Heart right ventricle (tissue), 16 donors: ENCODE measurements at places on chromosomes 2 and 18. TPM values are rescaled to one million over a fixed set of nuclear protein-coding genes. Genes with fewer than 3 reads are reported as not detected.

ZNF638 gene
- total RNA-seq = 88.5 TPM

HOXD11 gene
- total RNA-seq = not detected

GAL3ST2 gene
- not detected for total RNA-seq

GAD1 gene
- not detected for total RNA-seq

DNAJC5G gene
- total RNA-seq = 6.0 TPM

ATP8B1 gene
- total RNA-seq = 8.9 TPM

RNASEH1 gene
- total RNA-seq = 20.2 TPM
